ENCODE measurements at places on chromosomes 6 and 20.

DNA sequence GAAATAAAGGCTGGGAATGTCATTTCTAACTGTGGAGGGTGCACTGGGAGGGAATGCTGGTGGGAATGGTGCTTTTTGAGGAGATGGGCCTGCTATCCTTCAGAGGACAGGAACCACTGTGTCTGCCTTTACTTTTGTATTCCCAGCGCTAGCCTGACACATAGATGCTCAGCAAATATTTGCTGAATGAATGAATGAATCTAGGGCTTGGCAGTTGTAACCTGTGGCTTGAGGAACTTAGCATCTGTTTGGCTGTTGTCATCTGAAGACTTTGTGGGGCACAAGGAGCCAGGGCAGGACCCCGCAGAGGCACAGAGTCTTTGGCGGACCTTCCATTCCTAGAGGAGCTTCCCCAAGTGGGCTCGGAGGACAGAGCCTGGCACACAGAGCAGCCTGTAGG is 6.1 kb downstream of the TOX2 start:
- DNase-seq, result no peak

- DNase-seq, result no peak
These were observed 47.0 kb downstream of the EZR start for GRCh38 chr6:158772172-158772571.

- peak; percentile 29 for DNase-seq
These were observed 16.1 kb upstream of the SLC17A3 start for GRCh38 chr6:25889877-25890853.

DNA sequence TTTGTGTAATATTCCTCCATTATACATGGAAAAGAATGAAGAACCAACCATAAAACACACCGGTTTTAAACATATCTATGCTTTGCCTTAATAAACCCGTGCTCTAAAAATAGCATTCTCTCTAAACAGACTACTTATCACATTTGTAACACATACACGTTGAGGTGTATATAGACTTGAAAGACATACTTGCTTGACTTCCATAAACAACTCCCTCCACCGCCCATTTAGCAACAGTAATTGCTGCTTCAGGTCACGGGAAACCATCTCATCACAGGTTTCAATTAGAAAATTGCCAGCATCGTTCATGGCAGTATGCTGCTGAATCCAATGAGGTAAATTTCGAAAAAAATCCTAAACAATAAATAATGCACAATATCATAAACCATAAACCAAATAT is 174.0 kb downstream of the SYNE1 start:
- no peak for DNase-seq

DNA sequence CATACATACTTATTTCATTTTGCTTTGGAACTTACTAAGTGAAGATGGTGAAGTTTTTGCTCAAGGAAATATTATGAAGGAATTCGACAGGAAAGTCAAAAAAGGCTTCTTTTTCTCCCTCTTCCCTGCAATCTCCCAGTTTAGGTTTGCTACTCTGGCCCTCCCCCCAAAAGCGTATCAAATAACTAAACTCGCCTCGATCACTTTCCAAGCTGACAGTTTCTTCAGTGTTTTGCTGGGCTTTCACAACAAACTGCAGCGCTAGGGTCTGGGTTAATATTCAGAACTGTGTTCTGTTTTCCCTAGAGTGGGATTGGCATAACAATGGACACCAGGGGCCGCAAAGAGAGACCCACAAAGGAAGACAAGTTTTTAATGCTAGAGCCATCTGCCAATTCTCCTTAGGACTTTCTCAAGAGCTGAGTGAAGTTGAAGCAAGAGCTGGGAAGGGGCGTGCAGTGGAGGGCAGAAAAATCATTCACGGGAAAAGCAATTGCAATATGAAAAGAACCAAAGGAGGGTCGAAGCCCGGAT is 57.8 kb downstream of the ATP9A start:
- DNase-seq, result no peak

- no peak for DNase-seq
These were observed 171.6 kb downstream of the PLCB1 start for GRCh38 chr20:8303651-8304050.

- DNase-seq, result no peak
These were observed 71.7 kb downstream of the B4GALT5 start for GRCh38 chr20:49641683-49642656.

Measured in effector memory CD8-positive, alpha-beta T cell (primary cell).